ENCODE measurements at places on chromosomes 6 and 20.

DNA sequence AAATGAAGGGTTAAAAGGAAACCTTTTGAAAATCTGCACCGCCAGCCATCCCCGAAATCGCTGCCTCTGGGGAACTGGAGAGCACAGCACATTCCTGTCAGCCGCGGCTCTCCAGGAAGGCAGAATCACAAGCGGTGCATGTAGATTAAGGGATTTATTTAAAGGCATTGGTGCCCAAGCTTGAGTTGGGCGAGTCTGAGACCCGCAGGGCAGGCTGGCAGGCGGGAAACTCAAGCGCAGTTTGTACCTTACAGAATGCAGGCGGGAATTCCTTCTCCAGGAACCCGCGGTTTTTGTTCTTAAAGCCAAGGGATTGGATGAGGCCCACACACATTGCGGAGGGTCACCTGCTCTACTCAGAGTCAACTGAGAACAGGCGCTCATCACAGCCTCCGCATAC, 10.8 kb downstream of the GPR31 start:
- DNase-seq, result no peak

DNA sequence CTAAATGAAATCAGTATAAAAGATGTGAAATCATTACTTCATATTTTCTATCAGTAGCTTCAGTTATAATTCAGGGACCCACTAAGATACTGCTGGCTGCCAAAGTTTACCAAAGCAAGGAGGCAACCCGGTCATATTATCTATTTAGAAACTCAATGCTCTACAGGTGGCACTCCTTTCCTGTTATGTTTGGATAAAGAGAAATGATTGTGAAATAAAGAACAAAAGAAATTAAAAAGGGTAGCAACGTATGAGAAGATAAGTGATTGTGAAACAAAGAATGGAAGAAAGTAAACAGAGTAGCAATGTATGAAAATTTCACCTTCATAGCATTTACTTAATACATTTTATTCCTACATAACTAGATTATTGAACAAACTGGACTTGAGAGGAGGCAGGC, 45.2 kb downstream of the RSPH3 start:
- no peak for DNase-seq

DNA sequence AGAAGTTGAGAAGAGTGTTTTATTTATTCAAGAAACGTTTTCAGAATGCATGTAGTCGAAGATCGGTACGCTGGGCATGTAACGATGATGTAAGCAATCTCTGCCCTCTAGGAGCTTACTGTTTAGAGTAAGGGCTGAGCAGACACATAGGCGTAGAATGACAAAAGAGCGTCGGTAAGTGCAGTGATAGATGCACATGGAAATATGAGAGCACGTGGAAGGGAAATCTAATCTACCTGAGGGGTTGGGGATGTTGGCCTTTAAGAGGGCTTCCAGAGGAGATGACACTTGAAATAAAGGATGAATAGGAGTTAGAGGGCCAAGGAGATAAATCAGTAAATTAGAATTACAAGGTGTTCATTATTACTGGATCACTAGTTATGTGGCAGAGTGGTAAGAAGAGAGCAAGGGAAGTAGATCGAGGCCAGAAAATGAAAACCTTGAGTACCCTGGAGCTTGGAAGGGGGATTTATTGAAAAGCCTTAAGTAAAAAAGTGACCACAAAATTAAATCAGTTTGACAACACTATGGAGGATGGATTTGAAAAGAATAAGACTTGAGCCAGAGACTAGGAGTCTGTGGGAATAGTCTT, 782 bp downstream of the TRMT11 start:
- peak; percentile 12 for DNase-seq

- DNase-seq, result no peak
Measured at GRCh38 chr6:89410788-89411144, 1.3 kb downstream of the RRAGD start.

DNA sequence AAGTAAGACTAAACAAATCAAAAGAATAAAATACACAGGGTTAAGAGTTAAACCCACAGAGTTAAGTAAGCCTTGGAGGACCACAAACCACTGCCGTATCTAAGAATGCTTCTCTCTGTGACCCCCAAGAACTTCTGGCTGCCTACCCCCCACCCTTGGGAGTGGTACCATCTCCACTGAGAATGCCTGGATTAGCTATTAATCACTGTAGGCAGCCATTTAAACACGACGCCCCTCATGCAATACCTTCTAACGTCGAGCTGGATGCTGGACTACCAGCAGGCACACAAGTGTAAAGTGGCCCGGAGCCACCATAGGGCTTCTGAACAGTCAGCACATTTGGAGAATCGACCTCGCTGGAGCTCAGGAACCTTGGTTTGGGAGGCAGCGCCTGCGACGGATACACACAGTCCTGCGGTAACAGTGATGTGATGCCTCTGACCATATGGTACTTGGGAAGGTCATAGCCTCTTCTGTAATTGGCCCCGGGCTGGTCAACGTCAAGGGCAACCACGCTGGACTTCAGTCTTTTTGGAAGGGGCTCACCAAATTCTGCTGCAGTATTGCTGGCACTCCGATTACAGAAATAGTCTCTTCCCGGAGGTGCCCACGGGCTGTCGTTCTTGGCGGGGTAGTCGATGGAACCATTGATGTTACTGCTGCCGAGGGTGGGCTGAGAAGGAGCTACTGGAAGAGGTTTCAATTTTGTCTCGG, 18.0 kb downstream of the ZNF217 start:
- no peak for DNase-seq

GRCh38 chr6:131258010-131258652, 122.9 kb downstream of the AKAP7 start:
- no peak for DNase-seq

DNA sequence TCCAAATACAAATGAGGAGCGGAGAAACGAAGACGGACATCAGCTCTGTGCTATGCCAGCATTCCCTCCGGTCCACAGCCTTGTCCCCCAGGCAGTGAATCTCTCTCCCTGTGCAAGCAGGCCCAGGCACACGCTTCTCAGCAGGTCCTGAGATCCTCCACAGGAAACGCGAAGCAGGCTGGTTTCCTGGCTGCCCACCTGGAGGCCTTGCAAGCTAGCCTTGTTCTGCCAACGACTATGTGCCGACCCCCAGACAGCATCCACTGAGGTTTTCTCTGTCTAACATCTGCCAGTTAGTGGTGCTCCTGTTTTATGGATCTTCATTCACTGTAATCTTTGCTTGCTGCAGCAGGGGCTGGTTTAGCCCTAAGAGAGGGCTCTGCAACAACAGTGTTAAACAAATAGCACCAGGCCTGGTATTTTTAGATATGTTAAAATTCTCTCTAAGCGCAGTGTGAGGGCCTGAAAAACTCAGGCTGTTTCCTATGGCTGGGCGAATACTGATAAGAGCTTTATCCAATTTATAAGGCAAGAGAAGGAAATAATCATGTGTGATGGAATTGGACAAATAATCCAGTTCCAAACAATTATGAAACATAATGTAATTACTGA, 386.0 kb upstream of the ARID1B start:
- no peak for DNase-seq

DNA sequence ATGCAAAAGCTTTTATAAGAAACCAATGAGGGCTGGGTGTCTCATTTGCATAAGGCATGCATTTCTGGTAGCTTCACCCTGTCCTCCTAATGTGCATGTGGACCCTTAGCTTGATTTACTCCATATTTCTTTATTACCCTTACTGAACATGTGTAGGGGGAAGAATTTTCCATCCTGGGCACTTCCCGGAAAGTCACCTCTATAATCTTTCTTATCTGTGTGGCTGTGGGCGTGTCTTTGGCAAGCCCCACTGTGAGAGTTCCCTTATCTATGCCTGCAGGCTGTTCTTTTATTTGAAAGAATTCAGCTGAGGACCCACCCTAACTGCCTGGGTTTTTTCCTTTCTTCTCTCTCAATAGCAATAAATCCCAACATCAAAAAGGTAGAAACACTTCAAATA, 627.8 kb downstream of the DOK5 start:
- no peak for DNase-seq

DNA sequence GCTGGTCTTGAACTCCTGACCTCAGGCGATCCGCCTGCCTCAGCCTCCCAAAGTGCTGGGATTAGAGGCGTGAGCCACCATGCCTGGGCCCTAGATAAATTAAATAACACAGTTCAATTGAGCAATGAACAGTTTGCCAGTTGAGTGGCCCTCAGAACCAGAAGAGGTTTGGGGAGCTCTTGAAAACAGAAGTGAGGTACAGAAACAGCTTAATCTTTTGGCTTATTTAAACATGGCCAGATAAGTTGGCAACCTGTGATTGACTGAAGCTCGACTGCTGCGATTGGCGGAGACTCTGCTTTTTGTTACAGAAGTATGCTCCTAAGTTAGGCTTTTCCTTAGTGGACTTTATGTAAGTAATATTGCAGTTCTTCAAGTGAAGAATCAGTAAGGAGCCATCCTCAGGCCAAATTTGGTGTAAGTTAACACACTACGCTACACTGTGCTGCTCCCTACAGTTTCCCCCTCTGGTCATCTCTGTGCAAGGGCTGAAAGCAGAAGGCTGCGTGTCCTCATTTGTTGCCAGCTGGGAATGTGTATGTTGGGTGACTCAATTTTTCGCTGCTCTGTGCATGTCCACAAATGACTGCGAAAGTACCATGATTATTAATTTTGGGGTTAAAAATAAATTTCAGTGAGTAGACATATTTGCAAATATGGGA, 9.8 kb downstream of the XRN2 start:
- DNase-seq, result no peak

DNA sequence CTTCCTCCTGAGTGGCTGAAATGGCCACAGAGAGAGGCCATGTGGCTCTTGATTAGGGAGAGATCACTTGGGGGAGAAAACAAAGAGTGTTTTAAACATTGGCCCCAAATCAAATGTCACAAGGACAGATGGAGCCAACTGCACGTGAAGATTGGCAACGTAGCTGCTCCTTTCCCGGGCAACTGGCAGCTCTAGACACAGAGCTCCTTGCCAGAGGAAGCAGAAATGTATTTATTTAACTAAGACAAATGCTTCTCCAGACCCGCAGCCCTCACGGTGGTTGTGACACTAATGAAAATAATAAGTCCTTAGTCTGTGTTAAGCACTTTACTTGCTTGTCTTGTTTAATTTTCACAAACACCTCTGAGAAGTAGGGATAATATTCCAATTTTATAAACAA, 49.6 kb upstream of the DSN1 start:
- no peak for DNase-seq

DNA sequence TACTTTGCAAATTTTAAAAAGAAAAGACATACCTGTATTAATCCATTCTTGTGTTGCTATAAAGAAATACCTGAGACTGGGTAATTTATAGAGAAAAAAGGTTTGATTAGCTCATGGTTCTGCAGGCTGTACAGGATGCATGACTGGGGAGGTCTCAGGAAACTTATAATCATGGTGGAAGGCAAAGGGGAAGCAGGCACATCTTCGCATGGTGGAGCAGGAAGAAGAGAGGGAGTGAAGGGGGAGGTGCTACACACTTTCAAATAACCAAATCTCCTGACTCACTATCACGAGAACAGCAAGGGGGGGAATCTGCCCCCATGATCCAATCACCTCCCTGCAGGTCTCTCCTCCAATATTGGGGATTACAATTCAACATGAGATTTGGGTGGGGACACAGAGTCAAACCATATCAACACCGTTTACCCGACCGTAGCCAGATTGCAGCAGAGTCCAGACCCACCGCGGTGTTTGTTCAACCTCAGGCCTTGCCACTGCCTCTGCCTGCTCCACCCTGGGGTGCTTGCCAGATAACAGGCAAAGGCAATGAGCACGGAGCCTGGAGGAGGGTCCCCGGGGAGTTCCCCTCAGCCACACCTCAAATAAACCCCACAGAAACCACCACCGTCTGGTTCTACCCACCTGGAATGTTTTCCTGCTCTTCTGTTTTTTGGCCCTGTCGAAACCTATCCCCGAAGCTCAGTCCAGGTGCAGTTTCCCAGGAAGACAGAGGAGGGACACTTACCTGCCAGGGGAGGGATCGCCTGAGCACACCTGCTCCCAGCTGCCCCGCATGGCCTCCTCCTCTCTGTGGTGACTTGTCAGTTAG, 142.2 kb upstream of the AFDN start:
- no peak for DNase-seq

DNA sequence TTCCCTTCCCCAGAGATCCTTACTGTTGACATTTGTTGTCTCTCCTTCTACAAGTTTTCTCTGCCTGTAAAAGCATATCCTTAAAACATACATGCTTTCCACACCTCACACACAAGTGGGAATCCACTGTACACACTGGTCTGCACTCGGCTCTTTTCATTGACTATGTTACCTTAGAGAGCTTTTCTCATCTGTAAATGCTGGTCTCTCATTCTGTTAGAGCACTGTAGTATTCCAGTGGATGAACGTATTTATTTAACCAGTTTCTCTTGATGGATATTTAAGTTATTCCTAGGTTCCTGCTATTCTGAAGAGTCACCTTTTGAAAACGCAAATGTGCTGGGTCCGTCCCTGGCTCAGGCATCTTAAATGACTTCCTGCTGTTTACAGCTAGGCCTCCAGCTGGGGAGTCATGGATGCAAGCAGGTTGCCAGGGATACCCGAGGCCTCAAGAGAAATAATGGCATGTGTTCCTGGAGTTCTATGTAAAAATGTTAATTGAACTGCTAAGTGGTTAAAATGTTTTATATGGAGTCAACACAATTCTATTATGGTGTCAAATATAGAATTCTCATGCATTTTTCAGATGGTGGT, 61.1 kb upstream of the TGM3 start:
- DNase-seq, result no peak

DNA sequence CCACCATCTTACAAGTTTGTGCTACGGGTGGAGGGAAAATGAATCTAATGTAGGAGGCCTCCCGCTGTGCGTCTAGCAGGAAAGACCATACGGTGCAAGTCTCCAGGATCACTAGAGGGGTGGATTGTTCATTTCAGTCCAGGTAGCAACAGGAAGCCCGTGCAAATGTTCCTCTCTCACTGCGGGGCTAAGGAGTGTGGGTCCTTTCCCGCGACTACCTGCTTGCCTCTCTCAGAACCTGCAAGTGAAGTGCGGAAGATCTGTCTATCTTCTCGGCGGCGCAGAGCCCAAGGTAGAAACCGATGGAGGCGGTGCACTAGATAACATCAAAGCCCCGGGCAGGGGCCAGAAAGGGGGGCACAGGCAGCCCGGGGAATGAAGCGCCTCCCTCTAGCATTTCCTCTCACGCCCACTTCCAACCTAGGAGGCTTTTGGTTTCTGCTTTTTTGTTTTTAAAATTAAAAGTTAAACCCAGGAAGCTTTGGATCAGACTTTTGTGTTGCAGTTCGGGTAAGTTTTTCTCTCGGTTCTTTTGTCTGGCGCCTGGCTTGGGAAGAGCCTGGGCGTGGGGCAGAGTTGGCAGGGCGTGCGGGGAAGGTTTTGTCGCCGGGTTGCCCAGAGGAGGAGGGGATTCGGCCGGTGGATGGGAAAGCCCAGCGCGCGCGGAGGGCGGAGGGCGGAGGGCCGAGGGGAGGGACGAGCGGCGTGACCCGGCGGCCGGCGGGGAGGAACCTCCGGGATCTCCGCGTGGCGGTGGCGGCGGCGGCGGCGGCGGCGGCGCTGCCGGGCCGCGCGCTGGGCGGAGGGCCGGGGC, 3.5 kb upstream of the HIVEP1 start:
- peak; percentile 90 for DNase-seq

DNA sequence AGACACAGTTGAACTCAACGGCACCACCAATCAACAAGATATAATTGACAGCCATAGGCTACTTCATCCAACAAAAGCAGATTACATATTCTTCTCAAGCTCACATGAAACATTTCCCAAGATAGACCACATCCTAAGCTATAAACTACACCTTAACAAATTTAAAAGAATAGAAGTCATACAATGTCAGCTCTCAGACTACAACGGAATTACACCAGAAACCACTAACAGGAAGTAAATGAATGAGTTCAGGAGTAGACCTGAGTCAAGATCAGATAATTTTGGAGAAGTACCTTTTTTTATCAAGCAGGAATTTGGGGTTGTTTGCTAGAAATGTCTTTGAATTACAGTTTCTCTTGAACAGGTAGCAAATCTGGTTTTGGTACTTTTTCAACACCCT, 237.8 kb downstream of the TBX18 start:
- DNase-seq, result no peak

- DNase-seq, result no peak
Measured at GRCh38 chr20:10352934-10353824, 80.8 kb downstream of the MKKS start.

Data from AG20443 (cell line).